NAMALWA (cell line): ENCODE measurements at places on chromosomes 3 and 15.

DNA sequence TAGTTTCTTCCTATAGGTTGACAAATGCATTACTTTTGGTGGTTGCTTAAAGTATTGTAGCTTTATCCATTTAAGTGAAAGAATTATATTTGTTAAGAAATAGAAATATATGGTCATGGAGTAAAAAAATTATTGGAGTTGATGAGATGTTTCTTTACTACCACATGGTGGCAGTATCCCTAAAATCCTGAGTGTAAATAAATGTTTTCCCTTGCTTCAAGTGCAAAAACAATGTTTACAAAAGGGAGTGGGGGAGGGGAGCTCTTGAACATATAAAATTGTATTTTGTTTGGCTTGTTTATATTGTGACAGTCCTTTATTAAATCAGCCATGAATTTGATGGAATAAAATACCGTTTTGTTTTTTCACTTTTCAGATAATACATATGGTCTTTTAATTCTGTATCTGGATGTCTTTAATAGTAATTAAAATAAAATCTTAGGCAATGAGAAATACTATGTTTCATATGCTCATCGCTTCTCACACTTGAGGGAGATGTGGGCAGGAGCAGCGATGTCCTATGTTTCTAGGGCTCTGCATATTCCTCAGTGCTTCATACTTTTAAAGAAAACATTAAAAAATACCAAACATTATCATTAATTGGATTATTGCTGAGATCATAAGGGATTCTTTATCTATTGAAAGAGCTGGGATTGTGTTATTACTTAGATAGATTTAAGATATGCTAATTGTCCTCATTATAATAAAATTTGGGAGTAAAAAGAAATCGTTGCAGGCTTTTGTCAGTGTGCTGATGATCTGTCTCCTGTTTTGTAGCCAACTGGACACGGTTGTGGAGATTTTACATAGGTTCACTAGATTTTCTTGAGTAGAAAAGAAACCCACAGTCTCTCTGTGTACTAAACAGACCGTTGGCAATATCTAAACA, 349.7 kb downstream of the TUSC7 start:
- peak; percentile 44 for DNase-seq

DNA sequence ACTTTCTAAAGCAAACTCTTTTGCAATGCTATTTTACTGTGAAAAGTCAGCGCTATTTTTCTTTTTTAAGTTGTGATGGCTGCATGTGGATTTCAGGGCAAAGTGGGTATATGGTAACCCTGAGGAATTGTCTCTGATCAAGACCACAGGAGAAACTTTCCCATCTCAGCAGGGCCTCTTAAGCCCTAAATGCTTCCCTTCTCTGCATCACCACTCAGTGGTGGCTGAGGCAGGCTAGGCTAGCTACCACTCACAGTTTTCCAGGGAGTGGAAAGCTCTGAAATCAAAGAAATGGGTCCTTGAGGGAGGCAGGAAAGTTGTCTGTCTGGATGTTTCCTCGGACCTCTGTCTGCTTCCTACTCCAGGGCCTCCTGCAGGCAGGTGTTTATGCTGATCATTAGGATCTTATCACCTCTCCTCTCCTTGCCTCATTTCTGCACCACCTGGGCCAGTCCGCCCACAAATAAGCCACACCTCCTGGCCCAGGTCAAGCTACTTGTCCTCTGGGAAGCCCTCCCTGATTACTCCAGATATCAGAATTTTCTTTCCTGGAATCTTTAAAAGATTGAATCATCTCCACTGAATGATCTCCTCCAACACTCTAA, 37.0 kb downstream of the CEMIP start:
- DNase-seq: no peak

DNA sequence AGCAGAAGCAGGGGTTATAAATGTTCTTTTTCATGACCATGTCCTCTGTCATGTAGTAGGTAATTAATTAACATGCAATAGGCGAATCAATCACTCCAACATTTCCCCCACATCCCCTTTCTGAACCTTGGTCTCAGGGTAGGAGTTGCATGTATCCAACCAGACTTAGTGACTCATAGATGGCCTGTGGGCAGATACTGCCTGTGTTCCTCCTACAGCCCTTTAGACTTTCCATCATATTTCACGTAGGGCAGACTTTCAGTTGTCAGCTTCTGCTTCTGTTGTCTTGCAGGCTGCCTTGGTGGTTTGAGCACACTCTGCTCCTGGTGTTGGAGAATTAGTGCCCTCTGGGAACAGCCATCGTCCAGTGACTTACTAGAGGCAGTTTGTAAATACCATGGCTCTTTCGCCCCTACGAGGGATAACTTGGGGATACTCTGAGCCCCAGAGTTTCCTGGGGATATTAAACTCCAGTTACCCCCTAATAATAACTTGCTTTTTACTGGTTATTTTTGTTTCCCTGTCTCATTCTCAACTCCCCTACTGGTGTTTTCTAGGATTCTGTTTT, 244.4 kb downstream of the EDEM1 start:
- no peak for DNase-seq

DNA sequence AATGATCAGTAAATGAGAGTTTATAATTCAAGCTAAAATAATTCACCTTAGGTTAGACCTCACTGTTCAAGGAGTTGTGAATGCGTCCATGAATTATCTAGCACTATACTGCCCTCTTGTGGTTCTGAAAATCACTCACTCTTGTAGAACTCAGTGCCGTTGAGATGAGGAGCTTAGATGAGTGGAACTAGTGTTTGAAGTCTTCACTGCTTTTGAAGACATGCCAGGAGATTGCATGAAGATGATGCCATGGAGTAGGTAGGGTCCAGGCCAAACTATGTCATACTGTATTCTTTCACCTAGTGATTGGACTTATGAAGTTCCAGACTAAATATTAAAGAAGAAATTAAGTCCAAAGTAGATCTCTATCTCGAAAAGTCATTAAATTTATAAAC, 28.8 kb downstream of the LYSMD4 start:
- DNase-seq: peak; percentile 96

DNA sequence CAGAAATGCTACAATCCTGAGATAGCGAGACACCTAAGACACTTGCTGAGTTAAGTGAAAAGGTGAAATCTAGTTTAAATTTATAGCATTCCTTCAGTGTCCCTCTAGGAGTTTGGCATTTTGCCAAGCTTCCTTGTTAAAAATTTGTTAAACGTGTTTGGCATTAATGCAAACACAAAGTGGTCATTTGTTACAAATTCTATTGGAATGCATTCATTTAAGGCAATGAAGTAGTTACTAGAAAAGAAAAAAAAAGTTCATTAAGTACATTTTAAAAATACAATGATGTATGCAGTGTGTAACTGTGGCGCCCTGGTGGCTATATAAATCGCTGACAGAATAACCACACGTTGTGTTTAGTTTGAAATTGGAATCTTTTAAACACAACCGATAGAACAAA, 31.3 kb upstream of the WNT5A start:
- no peak for DNase-seq

- DNase-seq: no peak
Observed at GRCh38 chr3:144235489-144235888, 263.9 kb downstream of the DIPK2A start.

DNA sequence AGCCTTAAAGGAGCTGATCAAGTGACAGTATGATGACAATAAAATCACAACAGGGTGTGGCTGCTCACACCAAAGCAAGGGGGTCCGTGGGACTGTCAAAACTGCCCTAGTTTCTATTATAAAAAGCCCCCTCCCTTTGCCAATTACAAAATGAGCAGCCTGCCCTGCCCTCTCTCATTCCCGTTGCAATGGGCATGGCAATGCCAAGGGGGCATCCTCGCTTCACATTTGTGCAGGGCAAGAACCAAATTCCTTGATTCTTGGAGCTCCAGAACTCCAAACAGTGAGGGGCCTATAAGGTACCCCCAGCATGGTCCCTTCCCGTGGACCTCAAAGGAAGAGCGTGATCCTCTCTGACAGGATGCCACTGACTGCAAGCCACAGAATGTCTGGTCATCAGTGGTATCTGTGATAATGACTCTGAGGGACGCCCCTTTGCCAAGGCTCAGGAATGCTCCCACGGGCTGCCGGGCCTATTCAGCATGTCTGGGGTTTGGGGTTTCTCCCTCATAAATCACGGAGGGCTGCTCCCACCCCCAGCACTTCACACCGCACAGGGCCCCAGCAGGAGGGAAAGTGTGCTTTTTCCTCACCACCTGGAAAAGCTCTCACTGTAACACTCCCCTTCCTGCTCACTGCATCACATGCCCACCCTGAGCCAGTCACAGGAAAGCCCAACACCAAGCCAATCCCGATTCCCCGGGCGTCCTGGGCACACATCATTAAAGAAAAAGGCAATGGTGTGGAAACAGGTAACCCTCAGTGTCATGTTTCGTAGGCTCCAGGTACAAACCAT, 105.1 kb upstream of the TRPM1 start:
- DNase-seq: no peak

- DNase-seq: peak; percentile 5
Observed at GRCh38 chr3:5799398-5799797, 611.9 kb downstream of the EDEM1 start.

- no peak for DNase-seq
Observed at GRCh38 chr15:34239151-34239808, 14.5 kb downstream of the EMC4 start.

DNA sequence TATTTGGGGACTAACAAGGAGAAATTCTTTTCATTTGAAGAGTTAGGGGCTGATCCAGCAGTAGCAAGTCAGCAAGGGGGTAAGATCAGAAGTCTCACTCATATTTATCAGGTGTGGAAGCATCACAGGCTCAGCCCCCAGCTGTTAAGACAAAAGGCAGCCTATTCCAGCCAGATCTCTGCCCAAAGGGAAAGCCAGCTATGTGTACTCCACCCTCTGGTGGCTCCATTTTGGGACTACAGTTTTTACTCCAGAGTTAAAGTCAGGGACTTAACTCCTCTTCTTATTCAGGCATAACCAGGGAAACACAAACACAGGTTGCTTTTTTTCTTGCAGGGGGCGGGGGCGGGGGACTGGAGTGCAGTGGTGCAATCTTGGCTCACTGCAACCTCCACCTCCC, 19.2 kb downstream of the UBP1 start:
- peak; percentile 16 for DNase-seq

- DNase-seq: no peak
Observed at GRCh38 chr3:153840487-153840886, 280.7 kb upstream of the ARHGEF26 start.

DNA sequence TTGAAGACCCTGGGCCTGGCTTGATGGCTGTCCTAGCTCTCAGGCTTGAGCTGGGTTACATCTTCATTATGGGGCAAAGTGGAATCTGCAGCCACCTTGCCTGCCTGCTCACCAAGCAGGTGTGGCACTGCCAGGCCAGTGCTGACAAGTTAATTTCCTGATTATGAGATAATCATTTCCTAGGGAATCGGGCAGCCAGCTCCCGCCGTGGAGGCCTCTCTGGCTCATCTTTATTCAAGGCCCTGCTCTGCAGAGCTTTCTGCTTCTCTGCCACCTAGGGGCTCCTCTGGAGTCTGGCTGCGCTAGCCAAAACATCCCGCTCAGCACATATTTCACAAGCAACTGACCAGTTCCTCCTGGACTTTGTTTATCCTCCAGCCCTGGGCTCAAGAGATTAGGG, 9.9 kb downstream of the LOXL1 start:
- DNase-seq: no peak

- DNase-seq: no peak
Observed at GRCh38 chr3:50136714-50137405, 18.3 kb upstream of the SEMA3F start.

- DNase-seq: peak; percentile 67
Observed at GRCh38 chr3:159263750-159264553, 462.1 kb downstream of the MFSD1 start.

- no peak for DNase-seq
Observed at GRCh38 chr15:40436116-40436891, 4.4 kb upstream of the BAHD1 start.

GRCh38 chr3:194705761-194706160, 20.1 kb downstream of the FAM43A start:
- DNase-seq: no peak

- DNase-seq: no peak
Observed at GRCh38 chr15:92937901-92938300, 37.8 kb downstream of the CHD2 start.

DNA sequence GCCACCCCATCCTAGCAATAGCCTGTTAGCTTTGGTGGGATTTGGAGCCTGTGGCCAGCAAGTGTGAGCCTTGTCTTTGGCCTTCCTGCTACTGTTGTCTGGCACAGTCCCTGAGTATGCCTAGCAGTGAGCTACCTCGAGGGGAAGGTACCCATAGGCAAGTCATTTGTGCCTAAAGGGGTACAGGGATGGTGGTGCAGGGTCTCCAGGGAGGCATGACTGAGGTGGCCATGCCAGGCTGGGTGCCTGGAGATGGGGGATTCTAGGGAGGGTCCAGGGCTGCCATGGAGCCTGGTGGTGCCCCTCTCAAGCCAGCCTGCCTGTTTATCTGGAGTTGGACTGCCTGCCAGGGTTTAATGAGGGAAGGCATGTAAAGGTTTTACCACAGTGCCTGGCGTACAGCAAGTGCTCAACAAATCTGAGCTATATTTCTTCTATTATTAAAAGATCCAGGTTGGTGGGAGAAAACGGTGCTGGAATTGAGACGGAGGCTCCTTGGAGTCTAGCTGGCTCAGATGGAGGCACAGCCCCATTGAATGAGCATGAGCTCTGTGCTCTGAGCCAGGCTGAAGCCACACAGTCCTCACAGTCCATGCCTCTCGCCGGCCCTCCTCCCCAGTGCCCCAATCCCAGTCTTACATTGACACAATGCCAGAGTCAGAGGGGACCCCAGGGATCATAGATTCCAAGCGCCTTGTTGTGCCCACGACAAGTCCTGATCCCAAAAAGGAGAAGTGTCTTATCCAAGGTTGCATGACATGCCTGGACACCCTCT, 76.2 kb downstream of the CORO2B start:
- no peak for DNase-seq

DNA sequence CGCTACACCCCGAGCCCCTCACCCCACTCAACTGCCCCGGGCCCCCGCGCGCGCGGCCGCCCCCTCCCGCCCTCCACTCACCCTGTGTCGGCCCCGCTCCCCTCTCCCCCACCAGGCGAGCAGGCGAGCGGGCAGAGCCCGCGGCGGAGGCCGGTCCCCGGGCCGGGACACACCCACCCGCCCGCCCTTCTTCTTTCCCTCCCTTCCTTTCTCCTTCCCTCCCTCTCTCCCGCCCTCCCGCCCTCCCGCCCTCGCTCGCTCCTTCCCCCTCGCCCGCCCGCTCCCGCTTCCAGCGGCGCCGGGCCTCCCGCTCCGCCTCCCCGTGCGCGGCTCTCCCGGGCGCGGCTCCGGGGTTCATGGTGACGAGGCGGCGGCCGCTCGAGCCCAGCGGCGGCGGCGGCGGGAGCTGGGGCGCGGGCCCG, at the start of gene CTDSPL:
TSS of gene CTDSPL (plus strand) at position 261 of the 422 bp plus-strand sequence. CDS start 320 bp downstream, outside the sequence.
- DNase-seq: no peak

- DNase-seq: no peak
Observed at GRCh38 chr3:197471221-197472010, 84.4 kb downstream of the BDH1 start.

DNA sequence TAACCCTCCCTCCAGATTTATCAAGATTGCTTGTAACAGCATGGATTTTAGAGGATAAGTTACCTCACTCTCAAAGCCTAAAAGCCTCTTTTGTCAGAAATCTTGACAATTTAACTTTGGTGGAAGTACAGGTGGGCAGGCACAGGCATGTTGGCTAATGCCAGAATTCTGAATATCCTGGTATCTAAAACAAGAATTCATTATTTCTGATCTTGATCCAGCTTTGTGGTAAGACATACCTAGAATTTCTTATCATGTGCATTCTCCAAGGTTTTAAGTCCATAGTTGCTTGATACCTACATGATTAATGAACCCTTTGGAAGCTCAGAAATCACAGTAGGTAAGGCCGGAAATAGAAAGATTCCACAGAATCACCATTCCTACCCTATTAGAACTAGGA, 109.9 kb upstream of the TTC14 start:
- no peak for DNase-seq
